ENCODE measurements at places on chromosomes 2 and 18.

GRCh38 chr2:45716915-45717314 is 65.4 kb downstream of the PRKCE start:
- DNase-seq: no peak

- DNase-seq: no peak
These were observed 681.3 kb downstream of the ADCYAP1 start for GRCh38 chr18:1585881-1586488.

- DNase-seq: no peak
These were observed 44.2 kb upstream of the AQP4 start for GRCh38 chr18:26909599-26910290.

DNA sequence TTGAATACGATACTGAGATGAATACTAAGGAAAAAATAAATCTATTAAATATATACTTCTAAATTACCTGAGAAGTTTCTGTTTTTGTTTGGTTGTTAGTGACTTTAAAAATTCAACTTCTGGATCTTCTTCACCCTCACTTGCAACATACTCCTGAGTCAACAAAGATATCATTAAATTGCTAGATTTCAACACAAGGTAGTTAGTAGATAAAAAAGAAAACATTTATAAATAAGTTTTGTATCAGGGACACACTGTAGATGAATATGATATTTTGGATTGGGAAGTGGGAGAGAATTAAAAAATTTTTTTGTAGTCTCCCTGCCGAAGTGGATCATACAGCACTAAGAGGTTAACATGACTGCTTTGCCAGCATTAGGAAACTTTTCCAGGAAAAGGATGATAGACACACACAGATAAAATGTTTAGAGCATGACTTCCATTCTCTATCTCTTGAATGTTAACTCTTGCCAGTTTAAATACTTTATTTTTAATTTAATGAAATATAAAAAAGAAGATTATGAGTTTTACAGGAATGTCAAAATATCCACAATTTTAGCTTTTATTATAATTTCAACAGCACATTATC is 15.9 kb downstream of the SP9 start:
- no peak for DNase-seq

DNA sequence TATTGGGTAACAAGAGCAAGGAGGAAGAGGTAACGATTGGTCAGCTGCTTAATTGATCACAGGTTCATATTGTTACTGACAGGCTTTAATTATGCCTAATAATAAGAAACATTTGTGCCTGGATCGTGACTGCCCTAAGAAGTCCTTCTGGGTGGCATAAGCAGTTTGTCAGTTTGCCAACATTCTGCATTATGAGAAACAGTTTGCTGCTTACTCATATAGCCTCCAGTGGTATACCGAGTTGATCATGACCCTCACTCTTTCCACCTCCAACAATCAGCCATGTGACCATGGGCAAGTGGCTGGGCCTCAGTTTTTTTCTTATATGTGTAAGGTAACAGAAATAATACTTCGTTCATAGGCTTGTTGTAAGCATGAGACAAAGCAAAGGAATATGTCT is 96.6 kb upstream of the CABLES1 start:
- DNase-seq: no peak

DNA sequence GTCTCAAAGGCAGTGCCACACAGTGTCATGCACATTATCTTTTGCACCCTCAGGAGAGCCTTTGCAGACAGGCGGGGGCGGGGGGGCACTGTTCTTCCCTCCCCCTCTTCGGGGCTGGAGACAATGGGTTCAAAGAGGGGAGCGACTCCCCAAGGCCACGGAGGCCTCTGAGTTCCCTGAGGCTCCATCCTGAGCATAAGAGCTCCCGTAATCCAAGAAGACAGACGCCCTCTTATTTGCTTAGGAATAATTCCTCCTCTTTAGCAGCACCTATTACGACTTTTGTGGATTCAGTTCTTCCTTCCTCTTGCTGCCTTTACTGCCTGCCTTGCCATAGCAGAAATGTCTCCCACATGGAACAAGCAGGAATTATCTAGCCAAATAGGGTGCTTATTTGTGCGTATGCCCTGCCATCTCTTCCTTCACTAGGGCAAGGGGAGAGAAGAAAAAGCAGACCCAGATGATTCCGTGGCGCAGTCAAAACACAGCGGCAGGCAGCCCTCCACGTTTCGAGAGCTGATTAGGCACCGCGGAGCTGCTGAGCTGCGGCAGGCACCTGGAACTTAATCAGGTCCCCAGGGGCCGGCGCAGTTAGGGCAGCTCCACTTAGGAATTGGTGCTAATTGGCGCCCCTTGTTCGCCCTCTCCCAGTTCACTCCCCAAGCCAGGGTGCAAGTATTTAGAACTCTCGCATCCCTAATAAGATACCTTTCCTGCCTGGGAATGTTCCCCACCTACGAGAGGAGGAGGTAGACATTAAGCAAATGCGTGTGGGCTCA is 233.4 kb upstream of the MYT1L start:
- no peak for DNase-seq

DNA sequence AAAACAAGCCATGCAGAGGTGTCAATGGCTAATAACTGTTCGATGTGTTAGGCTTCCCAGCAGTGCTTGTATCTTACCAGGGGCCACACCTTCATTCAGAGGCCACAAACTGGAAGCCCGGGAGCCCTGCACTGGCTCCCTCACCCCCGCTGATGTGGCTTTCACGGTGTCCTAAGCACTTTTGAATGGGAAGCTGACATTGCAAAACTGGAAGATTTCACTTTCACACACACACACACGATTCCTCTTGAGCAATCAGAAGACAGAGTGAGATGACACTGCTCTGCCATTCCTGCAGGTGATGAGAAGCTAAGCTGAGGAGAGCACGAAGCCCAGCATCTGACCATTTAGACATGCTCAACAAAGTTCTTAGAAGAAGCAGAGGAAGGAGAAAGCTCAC is 8.6 kb upstream of the ZNF407 start:
- DNase-seq: no peak

- DNase-seq: no peak
These were observed 12.7 kb upstream of the IL18R1 start for GRCh38 chr2:102342888-102343287.

DNA sequence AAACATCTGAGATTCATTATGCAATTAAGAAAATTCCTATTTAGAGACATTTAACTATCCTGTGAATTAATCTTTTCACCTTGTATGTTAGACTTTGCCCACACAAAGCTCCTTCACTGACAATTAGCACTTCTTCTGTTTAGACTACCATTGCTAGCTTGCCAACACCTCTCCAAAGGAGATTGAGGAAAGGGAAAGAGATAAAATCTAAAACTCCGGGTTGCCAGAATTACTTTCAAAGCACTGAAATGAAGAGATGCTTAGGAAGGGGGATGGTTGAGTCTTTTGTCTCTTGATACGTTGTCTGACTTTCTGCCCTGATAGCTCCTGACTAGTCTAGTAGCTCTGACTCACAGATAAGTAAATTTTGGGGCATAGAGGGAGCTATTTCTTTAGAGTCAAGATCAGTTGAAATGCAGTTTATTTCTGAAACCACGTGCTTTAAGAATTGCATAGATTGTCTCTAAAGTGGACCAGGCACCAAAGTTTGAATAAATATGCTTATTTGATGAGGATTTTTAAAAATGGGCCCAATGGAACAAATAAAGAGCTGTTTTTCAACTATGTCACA is 74.1 kb upstream of the DSEL start:
- DNase-seq: no peak

GRCh38 chr18:35247412-35248249 is 6.8 kb downstream of the ZNF397 start:
- DNase-seq: no peak
